ENCODE measurements at places on chromosomes 2 and 18.

- no peak for DNase-seq
Observed at GRCh38 chr2:241898463-241899270, 29.1 kb downstream of the RTP5 start.

DNA sequence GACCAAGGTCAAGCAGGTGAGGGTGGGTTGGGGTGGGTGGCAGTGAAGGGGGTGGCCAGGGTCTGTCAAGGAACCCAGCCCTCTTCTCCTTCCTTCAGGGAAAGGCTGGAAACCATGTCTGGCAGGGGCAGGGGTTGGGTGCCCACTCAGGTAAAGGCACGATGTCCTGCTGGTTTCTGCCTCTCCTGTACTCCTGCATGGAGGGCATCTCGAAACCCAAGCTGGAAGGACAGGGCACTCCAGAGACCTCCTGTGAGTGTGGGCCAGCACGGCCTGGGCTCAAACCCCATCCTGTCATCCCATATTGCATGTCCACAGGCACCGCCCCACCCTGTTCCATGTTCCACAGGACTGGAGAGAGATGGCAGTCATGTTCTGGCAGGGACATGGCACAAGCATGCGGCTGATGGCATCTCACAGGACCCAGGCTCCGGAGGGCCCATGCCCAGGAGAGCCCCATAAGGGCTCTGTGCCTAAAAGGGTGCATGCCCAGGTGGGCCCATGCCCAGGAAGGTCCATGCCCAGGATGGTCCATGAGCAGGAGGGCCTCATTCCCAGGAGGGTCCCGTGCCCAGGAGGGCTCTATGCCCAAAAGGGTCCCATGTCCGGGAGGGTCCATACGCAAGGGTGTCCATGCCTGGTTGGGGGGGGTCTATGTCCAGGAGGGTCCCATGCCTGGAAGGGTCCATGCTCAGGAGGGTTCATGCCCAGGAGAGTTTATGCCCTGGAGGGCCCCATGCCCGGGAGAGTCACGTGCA lies 6.4 kb downstream of the GPR35 start:
- no peak for DNase-seq

DNA sequence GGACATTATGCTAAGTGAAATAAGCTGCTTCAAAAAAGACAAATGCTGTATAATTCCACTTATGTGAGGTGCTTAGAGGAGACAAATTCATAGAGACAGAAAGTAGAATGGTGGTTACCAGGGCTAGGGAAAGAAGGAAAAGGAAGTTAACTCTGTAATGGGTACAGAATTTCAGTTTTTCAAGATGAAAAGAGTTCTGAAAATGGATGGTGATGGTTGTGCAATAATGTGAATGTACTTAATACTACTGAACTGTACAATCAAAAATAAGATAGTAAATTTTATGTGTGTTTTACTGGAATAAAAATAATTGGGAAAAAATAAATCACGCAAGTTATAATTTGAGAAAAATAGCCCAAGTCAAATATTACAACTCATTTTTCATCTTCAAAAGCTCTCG lies 27.5 kb downstream of the ARHGAP25 start:
- no peak for DNase-seq

DNA sequence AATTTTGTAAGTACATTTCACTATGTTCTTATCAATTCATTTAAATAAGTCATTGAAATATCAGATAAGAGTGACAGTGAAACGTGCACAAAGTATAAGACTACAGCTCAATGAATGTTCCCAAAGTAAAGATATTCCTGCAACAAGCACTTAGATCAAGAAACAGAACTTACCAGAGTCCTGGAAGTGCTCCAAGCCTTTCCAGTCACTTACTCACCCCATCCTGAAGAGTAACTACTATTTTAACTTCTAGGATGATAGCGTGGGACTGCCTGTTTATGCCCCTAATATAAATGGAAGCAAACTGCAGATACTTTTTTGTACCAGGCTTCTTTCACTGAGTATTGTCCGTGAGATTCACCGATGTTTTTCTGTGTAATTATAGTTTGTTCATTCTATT lies 768.9 kb downstream of the SLC4A3 start:
- DNase-seq: no peak

- DNase-seq: no peak
Observed at GRCh38 chr2:157173740-157174184, 83.7 kb upstream of the GALNT5 start.

DNA sequence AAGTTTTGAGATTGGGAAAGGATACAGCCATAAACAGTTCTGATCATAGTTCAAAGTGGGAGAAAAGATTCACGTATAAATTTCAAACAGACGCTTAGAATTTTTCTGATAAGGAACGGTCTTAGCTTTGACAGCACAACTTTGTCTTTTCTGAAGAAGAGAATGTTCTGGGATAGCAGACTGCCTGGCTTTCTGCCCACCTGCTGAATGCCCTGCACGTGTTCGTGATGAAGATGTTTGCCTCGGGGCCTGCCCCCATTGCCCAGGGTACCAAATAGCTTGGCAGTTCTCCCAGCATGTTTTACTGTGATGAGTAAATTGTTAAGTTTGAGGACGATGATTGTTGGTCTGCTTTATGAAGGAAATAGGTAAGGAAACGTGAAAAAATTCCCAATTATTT lies 4.6 kb downstream of the MRPL33 start:
- no peak for DNase-seq

DNA sequence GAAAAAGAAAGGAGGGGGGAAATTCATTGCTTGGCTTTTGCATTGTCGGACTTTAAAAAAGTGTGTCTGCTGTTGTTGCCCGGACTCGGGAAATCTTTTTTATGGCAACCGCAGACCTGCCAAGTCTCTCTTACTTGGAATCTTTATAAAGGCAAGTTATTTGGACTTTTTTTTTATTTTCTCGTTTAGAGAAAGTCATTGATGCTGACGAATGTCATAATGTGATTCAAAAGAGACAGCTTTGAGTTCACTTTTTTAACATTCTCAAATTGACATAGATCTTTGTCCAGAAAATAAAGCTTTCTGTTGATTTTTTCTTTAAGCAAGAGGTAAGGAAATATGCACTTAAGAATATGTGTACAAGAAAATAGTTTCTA lies 651 bp upstream of the ZNF521 start:
- DNase-seq: no peak

DNA sequence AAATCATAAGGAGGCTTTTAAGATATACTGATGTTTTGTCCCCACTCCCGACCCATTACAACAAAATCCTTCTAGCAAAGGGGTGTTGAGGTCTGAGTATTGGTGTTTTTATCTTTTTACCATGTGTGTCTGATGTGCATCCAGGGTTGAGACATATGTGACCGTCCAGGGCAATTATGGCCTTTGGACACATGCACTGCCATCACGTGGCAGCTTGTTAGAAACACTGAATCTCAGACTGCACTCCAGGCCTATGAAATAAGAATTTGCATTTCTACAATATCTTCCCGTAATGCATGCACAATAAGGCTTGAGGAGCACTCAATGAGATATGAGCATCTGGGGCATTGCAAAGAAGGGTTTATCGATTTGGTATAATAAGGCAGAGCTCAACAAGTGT lies 235.1 kb upstream of the ZNF804A start:
- no peak for DNase-seq

GRCh38 chr2:233679196-233679595 lies 2.5 kb upstream of the UGT1A7 start:
- DNase-seq: no peak

GRCh38 chr2:95345081-95345562 lies 48.0 kb downstream of the KCNIP3 start:
- no peak for DNase-seq

- no peak for DNase-seq
Observed at GRCh38 chr2:67600222-67600871, 203.2 kb downstream of the ETAA1 start.

DNA sequence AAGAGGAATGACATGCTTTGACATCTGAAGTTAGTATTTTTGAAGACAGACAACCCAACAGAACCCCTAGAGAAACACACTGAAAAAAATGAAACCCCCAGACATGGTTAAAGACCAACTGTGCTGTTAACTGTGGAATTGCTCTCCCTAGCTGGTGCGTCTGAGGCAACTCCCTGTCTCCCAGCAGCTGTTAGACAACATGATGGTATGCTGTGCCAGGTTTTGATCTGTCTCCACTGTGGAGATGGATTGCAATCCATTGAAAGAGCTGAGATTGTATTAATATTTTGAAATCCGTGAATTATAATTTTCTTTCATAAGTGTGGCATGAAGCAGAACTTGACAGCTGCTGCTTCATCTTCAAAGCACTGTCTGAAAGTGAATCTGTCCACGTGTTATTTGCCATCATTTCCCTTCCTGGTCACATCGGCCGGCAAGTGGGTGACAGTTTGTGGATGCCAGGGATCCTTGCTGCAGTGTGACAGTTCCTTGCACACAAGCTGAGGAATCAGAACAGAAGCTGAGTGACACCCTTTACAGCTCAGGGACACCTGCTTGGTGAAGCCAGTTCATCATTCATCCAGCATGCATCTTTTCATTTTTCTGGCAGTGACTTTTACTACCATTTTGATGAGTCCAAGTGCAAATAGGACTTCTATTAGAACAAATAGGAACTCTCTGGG lies 58.2 kb upstream of the ACSL3 start:
- DNase-seq: no peak

DNA sequence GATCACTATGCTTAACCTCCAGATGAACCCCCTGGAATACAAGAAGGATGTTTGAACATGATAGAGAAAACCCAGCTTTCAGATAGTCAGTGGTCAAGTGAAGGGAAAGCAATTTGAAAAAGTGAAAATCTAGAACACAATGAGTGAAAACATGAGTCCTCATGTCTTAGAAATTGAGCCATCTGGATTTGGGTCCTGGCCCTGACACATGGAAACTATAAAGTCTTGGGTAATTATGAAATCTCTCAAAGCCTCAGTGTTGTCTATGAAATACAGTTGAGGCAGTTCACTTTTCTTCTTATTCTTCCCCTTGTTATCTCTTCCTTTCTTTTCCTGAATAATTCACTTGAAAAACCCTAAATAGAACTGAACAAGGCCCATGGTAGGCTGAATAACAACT lies 120.6 kb downstream of the EN1 start:
- no peak for DNase-seq

GRCh38 chr2:118386641-118387302 lies 298.5 kb downstream of the INSIG2 start:
- no peak for DNase-seq

- DNase-seq: no peak
Observed at GRCh38 chr2:12637754-12638153, 79.0 kb upstream of the TRIB2 start.

DNA sequence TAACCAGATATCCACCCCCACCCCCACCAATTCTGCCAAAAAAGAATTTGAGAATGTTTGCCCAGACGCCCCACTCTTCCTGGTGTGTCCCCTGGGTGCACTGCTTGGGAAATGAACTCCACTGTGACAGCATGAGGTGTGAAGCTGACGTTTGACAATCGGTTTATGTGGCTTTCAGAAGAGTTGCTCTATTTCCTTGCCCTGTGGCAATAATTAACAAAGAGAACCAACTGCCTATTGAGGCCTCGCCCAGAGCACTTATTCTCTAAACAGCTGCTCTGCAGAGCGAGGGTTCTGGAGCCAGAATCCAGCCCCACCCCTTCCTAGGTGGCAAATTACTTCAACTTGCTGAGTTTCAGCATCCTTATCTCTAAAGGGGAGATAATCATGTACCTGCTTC lies 115.8 kb upstream of the SIX3 start:
- no peak for DNase-seq

DNA sequence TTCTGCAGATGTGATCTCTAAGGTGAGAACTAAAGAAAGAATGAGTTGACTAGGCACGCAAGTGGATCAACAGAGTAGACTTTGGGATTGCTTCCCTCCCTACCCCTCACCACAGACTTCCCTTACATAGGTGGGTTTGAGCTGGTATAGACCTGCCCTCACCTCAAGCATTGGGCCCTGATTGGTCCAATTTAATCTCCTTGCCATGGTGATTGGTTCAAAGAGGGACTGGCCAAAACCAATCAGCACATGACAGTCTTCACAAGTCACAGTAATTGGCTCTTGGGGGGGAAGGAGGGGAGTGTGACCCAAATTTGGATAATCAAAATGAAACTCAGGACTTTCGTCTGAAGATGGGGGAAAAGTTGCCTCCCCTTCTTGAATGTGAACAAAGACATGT lies 36.6 kb upstream of the LNPK start:
- no peak for DNase-seq

- no peak for DNase-seq
Observed at GRCh38 chr18:45164551-45164950, 450.7 kb upstream of the SLC14A2 start.

GRCh38 chr2:101516349-101516748 lies 41.4 kb upstream of the RFX8 start:
- DNase-seq: no peak

DNA sequence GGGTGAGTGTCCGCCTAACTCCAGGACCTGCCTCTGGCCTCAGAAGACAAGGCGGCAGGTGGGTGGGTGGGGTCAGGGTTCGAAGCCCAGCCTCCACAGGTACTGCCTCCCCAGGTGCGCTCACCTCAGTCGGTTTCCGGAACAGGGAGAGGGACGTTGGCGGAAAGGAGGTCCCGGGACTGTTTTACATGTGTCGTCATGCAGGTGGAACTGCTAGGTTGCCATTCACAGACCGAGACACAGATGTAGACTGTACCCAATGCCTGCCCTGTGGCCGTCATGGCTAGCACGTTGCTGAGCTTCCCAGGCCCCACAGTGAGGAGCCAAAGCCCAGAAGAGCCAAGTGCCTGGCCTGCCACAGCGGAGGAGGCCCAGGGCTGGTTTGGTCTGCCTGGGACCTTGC lies 284.0 kb upstream of the HS6ST1 start:
- DNase-seq: no peak

DNA sequence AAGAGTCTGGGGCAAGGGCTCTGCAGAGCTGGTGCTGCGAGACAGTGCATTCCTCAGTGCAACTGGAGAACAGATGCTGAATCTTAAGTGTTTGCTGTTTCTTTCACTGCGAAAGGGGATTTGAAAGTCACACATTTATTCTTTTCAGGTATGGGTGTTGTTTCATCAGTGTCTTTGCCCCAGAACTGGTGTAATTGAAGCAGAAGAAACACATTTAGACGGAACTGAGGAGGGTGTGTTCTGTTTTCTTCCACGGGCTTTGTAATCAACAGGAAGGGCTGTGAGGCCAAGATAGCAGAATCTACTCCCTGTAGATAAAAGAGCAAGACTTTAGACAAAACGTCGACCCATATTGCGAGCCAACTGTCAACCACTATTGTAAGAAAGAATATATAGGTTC lies 151.9 kb downstream of the EPHA4 start:
- no peak for DNase-seq

DNA sequence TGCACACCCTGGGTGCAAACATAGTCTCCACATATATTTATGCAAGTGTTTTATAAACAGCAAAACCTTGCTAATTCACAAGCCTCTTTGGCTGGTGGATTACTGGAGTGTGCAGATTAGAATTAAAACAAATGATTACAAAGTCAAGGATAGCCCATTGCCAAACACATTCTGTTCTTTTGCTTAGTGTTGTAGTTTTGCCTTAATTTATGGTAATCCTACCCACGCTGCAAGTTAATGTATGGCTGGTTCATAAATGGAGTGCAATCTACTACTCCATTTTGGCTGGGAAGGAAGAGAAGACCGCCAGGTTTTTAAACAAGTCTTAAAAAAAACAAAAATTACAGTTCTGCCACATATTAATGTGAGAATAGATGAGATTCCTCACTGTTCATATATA lies 883.1 kb upstream of the KLHL29 start:
- DNase-seq: no peak

- no peak for DNase-seq
Observed at GRCh38 chr18:51250006-51250405, 52.5 kb upstream of the MEX3C start.

- no peak for DNase-seq
Observed at GRCh38 chr2:69118609-69119008, 105.6 kb downstream of the ANTXR1 start.

GRCh38 chr2:29106256-29106655 lies 9.0 kb upstream of the CLIP4 start:
- DNase-seq: no peak

All from SHP77 (cell line).